ENCODE measurements at places on chromosomes 13 and 19. TPM values are rescaled to one million over a fixed set of nuclear protein-coding genes. Genes with fewer than 3 reads are reported as not detected.
A peak's percentile ranks its signal among the peaks of the same experiment; 100 is the strongest.

DNA sequence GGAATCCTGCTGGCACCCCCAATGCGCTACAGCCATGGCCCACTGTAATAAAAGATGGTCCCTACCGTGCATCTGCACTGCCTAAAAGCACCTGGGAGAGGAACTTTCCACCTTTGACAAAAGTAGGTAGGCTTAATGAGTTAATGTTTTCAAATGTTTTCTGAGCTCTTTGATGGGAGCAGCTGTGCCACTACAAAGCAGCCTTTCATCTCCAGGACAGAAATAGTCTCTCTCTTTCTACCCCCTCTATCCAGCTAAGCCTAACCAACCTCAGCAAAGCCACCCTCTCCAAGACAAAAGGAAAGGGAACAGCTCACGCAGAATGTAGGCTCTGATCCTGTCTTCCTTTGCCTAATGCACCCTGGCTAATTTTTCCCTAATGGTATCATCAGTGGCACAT, 560.2 kb downstream of the UQCRFS1 start:
- DNase-seq, result no peak

DNA sequence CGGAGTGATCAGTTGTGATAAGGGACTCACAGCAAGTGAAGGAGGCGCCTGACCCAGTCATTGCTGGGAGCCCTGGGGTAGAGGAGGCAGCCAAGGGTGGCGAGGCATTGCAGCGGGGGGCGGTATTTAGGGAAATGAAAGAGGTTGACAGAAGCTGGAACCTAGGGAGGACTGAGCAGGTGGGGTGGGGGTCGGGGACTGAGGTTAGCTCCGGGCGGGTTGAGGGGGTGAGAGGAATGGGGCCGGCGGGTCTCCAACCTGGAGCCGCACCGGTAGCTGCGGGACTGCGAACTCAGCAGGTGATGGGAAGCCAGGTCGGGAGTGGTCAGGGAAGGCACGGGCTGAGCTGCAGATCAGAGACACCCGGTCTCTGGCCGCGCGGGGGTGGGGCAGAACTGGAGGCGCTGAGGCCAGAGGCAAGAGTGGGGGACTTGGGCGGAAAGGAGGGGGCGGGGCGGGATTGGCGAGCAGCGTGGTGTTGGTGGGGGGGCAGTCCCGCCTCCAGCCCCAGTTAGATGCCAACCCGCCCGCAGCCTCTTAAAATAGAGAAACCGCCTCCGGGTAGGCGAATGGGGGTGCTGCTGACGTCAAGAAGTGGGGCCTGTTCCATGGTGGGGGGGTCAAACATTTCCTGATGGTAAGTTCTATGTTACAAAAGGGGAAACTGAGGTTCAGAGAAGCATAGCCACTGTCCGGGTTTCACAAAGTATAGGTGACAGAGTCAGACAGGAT, 1.5 kb downstream of the MAST3 start:
- no peak for DNase-seq

FGF9 gene
- 22.5 TPM for polyA plus RNA-seq

DNA sequence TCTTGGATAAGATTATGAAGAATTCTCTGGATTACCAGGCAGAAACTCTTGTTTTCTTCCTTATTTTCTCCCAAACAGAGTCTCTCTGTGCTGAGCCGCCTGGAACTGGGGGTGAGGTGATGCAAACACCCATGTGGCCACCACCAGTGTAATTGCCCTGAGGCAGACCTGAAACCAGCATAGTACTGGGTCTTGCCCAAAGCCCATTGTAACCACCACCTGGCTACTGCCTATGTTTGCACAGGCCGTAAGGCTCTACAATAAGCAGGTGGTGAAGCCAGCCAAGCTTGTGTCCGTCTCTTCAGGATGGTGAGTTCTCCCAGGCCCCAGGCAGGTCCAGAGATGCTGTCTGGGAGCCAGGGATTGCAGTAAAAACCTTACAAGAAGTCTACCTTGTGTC, 18.9 kb upstream of the KBTBD7 start:
- DNase-seq, result no peak

TEX26 gene
- 2.2 TPM for polyA plus RNA-seq

SERPINE3 gene
- 0.40 TPM for polyA plus RNA-seq

DNA sequence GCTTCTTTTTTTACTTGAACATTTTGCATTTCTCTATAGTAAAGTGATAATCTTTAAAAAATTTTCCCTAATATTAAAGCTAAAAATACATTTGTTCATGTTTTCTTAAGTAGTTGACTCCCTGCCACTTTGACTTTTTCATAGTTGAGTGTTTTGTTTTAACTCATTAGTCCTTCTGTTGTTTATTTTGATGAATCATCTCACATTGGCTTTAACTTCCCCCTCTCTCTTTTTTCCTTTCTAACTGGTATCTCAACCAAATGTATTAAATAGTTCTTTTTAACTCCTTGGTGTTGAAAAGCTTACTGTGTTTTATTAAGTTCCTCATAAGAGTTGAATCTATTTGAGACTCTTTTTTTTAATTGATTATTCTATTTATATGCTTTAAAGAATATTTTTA, 2.8 kb downstream of the TNFSF13B start:
- no peak for DNase-seq

GRCh38 chr13:34124666-34125306, 306.8 kb downstream of the RFC3 start:
- no peak for DNase-seq

- no peak for DNase-seq
These were observed 103.2 kb downstream of the GADD45B start for GRCh38 chr19:2578901-2579677.

SHFL gene
- polyA plus RNA-seq, result 26.9 TPM

CBLC gene
- polyA plus RNA-seq, result 6.5 TPM

DNA sequence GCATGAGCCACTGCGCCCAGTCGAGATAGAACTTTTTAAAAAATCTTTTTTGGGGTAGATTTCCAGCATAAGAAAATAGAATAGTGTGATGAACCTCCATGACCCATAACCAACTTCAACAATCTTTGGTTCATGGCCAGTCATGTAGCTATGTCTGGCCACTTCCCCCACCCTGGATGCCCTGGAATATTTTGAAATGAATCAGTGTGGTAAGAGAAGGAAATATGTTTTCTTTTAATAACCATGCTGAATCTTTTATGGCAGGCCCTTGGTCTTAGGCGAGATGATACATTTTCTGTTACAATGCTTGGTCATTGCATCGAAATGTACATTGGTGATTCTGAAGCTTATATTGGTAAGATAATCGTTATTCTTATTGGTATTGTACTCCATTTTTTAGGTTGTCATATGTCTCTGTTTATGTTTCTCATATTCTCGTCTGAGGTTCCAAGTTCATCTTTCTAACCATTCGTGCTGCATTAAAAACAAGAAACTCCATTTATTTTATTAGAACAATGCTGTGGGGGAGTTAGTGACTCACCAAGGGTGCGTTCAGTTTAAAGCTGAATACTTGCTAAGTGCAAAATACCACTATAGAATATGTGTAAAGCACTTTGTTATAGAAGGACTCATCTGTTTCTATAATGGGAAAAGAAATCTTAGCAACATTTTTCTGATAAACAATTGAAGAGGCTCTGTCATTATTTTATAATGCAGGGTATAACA, 16.4 kb upstream of the UPF3A start:
- DNase-seq, result no peak

GRCh38 chr19:35790981-35791813, 15.8 kb downstream of the ARHGAP33 start:
- no peak for DNase-seq

GRIN3B gene
- 0.63 TPM for polyA plus RNA-seq

FLT1 gene
- polyA plus RNA-seq, result 44.6 TPM

DNA sequence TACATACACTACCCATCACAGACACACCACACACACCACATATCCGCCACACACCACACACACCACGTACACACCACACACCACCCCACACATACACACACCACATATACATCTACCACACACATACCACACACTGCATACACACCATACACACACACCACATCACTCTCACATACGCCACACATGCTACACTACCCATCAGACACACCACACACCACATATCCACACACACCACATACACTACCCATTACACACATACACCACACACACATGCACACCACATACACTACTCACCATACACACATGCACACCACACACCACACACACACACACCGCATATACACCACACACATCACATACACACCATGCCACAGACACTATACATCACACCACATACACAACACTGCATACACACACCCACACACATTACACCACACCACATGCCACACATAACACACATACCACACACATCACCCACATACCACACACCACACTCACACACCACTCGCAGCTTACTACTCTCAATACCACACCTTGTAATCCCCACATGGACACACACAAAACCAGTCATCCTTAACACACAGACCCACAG, 9.5 kb downstream of the ERFL start:
- no peak for DNase-seq

DNA sequence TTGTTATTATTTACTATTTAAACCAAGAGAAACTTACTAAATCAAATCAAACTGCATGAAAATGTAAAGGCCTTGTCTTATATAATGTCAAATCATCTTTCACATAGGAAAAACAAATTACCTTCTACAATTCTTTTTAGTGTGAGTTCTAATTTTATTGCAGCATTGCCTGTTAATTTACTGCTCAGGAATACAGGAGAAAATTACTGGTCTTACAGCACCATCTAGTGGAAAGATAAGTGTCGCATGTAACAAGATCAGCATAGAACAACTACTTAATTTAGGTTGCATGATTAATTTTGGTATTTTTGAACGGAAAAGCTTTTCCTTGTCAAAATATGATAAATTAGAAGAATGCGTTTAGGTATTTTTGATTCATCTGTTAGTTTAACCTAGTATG, 502.7 kb downstream of the UQCRFS1 start:
- DNase-seq, result peak; percentile 49

ZNF583 gene
- polyA plus RNA-seq, result 10.5 TPM

- no peak for DNase-seq
These were observed 5.4 kb downstream of the COL4A2 start for GRCh38 chr13:110312339-110313031.

DNA sequence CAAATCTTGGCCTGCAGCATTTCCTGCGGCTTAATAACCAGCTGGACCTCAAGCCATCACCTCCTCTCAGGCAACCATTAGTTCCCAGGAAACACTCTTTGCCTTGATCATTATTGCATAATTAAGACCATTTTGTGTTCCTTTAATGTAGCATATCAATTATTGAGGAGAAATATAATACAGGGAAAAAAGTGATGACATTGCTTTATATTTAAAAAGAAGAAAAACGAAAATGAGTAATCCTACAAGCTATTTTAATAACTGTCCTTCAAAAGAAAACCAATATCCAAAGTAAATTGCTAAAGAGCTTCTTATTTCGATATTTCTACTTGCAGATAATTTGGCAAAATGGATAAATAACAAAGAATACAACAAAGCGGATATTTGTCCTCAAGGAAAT, 1084.7 kb downstream of the EFNB2 start:
- DNase-seq, result no peak

GRCh38 chr19:41136636-41137455, 22.6 kb downstream of the CYP2F1 start:
- DNase-seq, result no peak

DNA sequence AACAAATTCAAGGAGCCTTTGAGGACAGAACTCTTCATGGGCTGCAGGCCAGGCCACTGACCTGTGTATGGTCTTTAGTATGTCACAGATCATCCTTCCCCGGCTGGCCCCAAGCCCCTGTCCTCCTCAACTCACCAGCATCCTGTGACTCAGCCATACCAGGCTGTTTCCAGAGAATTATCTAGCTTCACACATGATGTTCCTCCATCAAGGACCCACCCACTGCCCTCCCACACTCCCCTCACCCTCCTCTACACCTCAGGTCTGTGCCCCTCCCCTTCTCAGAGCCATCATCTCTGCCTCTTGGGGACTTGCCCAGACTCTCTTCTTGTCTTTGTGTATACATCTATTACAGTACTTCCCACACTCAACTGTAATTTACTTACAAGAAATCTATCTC, 14.7 kb downstream of the DCT start:
- no peak for DNase-seq

KCTD4 gene
- polyA plus RNA-seq, result 0.74 TPM

TSHZ3 gene
- 13.9 TPM for polyA plus RNA-seq

SIGLEC10 gene
- 0.87 TPM for polyA plus RNA-seq

GRCh38 chr13:44421853-44422525, 48.4 kb downstream of the SERP2 start:
- DNase-seq, result no peak

DNA sequence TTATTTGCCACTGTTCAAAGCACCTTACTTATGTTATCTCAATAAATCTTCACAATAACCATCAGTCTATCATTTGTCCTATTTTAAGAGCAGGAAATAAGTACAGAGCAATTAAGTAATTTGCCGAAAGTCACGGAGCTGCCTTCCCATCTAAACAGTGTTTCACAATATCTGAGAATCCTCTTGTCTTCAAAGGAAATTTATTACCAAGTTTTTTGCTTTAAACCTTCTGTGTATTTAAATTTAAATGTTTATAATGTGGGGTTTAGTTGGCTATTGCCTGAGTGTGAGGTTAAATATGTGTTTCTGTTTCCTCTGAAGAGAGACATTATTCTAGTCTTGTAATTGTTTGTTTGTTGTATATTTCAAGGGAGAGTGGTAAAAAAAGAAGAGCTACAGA, 633.1 kb downstream of the EFNB2 start:
- DNase-seq, result no peak

GRCh38 chr13:100365680-100366079, 222.9 kb downstream of the GGACT start:
- no peak for DNase-seq

ATP12A gene
- polyA plus RNA-seq, result 9.8 TPM

- no peak for DNase-seq
These were observed 53.1 kb downstream of the ARHGAP35 start for GRCh38 chr19:46913852-46914430.

DNA sequence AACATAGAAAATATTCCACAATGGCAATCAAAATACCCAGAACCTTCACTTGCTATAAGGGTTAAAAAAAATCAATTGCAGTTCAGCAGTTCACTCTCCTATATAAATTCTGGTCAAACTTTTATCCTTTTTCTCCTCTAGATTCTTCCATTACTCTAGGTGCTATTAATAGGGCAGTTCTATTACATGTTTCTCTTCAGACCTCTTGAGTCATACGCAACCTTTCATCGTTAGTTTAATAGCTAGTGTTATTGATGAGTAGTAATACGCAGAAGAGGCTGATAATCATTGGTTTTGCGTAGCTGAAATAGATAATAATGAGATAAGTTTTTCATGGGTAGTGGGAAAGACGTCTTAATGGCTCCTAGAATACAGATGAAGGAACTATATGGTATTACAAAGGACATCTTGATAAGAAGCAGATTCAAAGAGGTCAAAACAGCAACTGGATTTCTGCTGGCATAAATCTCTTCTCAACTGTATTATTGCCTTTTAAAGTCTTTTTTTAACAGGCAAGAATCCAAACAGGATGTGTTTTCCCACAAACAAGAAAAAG, 118.3 kb upstream of the STARD13 start:
- no peak for DNase-seq

KLK12 gene
- not detected for polyA plus RNA-seq

ZNF667 gene
- polyA plus RNA-seq, result 17.0 TPM

APC2 gene
- 1.8 TPM for polyA plus RNA-seq

- DNase-seq, result no peak
These were observed 43.3 kb downstream of the FLT1 start for GRCh38 chr13:28451482-28452217.

CNN1 gene
- polyA plus RNA-seq, result 5.2 TPM

All from right renal pelvis (tissue), 4 donors.